ENCODE measurements at places on chromosomes 5 and 9.

GRCh38 chr9:109098960-109099308 lies 20.8 kb downstream of the TMEM245 start:
- DNase-seq = no peak

DNA sequence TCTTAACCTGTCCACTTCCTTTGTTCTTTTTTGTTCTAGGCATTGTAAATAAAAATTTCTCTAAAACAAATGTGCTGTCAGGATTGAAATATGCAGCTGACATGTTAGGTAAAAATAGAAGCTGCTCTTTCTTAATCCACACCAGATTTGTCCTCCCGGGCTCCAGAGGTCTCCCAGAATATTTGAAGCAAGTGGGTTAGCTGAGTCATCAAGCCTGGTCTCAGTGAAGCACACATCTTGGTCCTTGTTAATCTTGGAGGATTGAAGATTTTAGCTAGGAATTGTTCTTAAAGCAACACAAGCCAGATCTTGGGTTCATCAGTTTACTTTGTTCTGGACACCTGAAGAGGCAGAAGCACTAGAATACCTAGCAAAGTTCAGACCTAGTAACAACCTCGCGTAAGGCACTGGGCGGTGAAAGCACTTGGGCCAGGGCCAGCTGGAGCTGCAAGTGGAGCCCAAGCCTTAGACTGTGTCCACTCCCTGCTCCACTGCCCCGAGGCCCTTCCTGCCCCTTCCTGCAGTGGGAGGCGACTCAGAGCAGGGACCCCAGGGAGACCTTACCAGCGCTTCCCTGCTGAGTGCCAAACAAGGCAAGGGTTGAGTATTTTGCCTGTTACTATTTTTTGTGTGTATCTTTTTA lies 36.5 kb downstream of the HABP4 start:
- no peak for DNase-seq

GRCh38 chr5:163460562-163461171 lies at the start of gene HMMR:
HMMR (plus strand) TSS chr5:163460632; CDS start chr5:163460693, 61 bp downstream.
- no peak for DNase-seq

- no peak for DNase-seq
Observed at GRCh38 chr9:133484671-133485437, 6.0 kb upstream of the SLC2A6 start.

DNA sequence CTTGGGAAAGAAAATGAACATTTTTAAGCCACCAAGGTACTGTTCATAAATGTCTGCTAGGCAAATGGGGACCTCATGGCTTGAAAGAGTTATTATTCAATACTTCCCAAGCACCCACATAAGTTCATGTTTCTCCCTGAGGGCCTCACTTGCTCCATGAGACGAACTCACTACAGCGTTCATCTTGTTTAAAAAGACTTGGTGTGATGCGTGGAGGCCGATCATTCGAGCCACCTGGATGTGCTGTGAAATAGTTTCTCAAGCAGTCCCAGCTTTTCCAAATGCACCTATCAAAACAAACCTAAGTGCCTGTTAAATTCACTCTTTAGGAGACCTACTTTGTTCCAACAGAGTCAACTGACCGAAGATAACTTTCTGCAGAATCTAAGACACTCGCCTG lies 103.2 kb downstream of the LHFPL2 start:
- no peak for DNase-seq

DNA sequence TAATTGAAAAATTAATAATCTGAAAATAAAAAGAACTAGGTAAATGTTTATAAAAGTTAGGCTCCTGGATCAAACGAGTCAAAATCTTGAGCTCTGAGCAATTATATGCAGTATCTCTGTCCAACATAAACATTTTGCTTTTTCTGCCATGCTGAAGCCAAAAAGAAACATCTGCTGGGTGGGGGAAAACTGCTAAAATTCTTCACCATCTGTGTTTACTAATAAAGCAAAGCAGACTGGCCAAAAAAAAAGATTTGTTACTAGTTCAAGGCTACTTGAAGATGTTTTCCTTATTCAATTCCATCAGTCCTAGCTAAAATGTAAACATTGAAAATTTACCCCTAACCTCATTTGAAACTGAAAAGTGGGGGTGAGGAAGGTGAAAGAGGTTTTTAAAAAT lies 29.7 kb downstream of the GTF3C4 start:
- no peak for DNase-seq

All from activated T-cell treated with anti-CD3 and anti-CD28 coated beads, Interleukin-2, amount 50 U/mL, for 72 hours (primary cell).